ENCODE measurements at places on chromosomes 2 and 18. TPM values are rescaled to one million over a fixed set of nuclear protein-coding genes. Genes with fewer than 3 reads are reported as not detected.

Gene TGOLN2
- polyA plus RNA-seq: 115 TPM

Gene GRHL1
- polyA plus RNA-seq: 0.32 TPM

Gene SULT1C3
- polyA plus RNA-seq: not detected

GRCh38 chr2:240450532-240451107 lies 15.2 kb downstream of the GPC1 start:
- H3K27me3 ChIP-seq: no peaks in the 10 kb centered on the region
- H3K36me3 ChIP-seq: no peaks in the 10 kb centered on the region
- H3K4me3 ChIP-seq: no peak overlapping the region
- no peak overlapping the region for H3K27ac ChIP-seq
- no peak for DNase-seq
- H3K4me1 ChIP-seq: peaks cover 14% of the 10 kb centered on the region

GRCh38 chr18:79199691-79200374 lies 130.6 kb downstream of the ATP9B start:
- DNase-seq: no peak
- no peaks in the 10 kb centered on the region for H3K27me3 ChIP-seq

Gene LIPG
- polyA plus RNA-seq: 0.94 TPM

DNA sequence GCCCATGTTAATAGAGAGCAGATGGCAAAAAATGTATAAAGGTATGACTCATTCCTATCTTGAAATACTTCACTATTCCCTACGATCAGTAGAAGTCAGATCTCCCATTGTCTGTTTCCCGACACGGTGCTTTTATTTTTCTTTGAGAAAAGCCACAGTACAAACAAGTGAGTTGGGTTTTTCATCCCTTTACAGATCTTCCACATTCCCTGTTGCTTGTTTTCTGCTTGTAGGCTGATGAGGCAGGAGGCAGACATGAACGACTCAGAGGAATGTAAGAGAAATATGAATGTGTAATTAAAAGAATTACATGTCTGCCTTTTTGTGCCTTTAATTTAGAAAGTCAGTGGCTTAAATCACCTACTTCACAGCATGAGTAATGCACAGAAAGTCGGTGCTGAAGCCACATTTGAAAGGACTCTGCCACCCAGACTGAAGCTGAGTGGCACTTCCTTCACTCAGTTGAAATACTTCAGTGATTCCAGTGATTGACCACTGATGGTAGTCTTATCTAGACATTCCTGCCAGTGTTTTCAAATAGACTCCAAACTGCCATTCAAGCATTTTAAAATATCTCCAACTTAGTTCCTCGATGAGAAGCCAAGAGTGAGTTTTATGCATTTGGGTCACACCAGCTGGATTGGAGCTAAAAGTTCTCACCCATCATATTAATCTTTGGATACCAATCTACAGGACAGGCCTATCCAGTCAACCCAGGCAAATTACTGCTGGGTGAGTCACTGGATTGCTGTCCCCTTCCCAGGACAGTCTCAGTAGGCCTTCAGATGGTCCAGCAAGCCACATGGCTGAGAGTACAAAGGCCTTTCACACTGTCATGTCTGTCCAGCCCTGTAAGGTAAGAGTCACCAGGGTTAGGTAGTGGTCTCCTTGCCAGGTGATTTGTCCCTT lies 79.0 kb downstream of the COLEC12 start:
- H3K4me1 ChIP-seq: no peaks in the 10 kb centered on the region
- H3K27ac ChIP-seq: no peak overlapping the region
- DNase-seq: no peak
- H3K36me3 ChIP-seq: no peaks in the 10 kb centered on the region

DNA sequence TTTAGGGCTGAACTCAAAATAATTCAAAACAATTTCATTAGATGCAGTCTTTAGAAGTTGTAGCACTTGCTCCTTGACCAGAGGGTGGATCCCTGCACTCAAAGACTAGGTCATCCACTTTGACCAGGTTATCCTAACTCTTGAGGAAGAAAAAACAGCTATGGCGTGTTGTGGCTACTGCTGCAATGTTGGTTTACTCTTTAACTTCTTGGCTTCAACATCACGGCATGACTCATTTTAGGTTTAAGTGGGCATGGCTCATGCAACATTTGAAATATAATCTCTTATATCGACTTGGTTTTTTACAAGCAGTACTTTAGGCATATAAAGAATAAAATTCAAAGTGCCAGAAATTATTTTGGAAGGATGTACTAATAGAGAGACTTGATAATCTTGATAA lies 35.4 kb downstream of the ANKRD29 start:
- H3K36me3 ChIP-seq: no peaks in the 10 kb centered on the region
- H3K4me3 ChIP-seq: no peak overlapping the region
- H3K4me1 ChIP-seq: peaks cover 2% of the 10 kb centered on the region

Gene DYSF
- 8.6 TPM for polyA plus RNA-seq

GRCh38 chr2:100388703-100389102 lies 28.8 kb downstream of the CHST10 start:
- H3K4me1 ChIP-seq: no peaks in the 10 kb centered on the region
- H3K27me3 ChIP-seq: no peaks in the 10 kb centered on the region
- DNase-seq: no peak

- no peaks in the 10 kb centered on the region for H3K36me3 ChIP-seq
- H3K4me3 ChIP-seq: no peak overlapping the region
- H3K27ac ChIP-seq: no peak overlapping the region
- no peaks in the 10 kb centered on the region for H3K27me3 ChIP-seq
Observed at GRCh38 chr18:35153609-35154272, 87.1 kb upstream of the ZNF397 start.

All from ovary (tissue), 10 donors.